ENCODE measurements at places on chromosomes 12 and 14.

DNA sequence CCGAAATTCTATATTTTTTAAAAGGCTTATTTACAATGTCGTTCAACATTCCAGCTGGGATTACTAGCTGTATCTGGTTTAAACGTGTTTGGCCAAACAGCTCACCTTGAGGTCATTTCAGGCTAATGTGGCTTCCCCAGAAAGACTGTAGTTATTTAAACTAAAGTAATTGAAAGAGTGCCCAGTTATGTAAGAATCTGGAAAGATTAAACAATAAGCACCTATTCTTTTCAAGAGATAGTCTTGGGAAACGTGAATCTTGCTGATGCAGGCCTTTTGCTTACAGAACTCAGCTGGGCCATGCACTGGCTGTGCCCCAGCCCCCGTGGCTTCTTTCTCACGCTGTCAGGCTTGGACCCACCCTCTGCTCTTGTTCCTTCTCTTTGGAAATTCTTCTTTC, 24.4 kb downstream of the GLRX5 start:
- no peak for DNase-seq

GRCh38 chr12:6614513-6615172, 7.5 kb upstream of the CHD4 start:
- no peak for DNase-seq

GRCh38 chr12:124129132-124129531, 156.1 kb downstream of the ZNF664 start:
- no peak for DNase-seq

DNA sequence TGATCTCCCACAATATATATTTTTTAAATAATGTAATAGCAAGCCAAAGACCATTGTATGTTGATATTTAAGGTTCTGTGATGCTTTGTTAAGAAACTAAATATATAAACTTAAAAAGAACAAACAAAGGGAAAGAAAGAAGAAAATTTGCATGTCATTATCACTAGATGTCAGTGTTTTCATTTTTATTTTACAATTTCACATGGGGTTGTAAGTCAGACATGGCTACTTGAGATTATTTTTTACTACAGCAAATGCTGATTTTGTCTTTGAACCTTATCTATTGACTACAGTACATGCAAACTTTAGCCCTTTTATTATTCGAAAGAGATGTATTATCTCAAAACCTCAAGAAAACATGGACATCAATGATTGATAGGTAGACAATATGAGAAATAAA, 36.1 kb downstream of the SLCO1C1 start:
- DNase-seq = no peak

- DNase-seq = no peak
These were observed 41.5 kb upstream of the ANKS1B start for GRCh38 chr12:100026241-100026640.

DNA sequence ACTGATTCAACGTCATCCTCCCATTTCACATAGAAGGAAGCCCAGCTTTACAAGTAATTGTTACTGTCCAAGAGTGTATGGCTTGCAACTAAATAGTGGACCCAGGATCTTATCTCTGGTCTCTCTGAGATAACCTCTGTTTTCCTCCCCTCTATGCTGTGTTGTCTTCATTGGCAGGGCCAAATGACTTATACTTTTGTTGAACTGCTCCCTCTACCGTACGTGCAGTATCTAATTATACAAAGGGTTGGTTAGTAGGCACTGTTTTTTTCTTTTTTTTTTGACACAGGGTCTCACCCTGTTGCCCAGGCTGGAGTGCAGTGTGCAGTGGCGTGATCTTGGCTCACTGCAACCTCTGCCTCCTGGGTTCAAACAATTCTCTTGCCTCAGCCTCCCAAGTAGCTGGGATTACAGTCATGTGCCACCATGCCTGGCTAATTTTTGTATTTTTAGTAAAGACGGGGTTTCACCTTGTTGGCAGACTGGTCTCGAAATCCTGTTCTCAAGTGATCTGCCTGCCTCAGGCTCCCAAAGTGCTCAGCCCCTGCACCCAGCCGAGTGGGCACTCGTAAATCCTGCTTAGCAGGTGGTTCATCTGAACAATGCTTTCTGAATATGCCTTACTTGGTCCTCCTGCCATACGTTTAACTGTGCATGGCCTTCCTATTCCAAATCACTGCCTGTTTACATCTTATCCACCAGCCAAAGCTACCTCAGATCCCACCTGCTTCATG, 162.1 kb downstream of the ADCK1 start:
- no peak for DNase-seq

DNA sequence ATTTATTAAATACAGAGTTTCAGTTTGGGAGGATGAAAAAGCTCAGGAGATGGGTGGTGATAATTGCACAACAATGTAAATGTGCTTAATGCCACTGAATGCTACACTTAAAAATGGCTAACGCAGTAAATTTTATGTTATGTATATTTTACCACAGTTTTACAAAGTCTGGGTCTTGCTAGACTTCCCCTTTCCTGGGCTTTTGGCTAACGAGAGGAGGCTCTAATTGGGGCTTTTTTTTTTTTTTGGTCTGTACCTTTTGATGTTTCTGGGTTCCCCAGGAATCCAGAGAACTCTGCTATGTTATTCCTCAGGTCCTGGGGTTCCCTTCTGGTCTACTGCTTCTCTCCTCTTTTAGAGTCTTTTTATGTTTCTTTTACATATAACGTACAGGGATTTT, 355.5 kb downstream of the CACNA1C start:
- no peak for DNase-seq
